GM04503 (cell line): ENCODE measurements at places on chromosomes 4 and X.

DNA sequence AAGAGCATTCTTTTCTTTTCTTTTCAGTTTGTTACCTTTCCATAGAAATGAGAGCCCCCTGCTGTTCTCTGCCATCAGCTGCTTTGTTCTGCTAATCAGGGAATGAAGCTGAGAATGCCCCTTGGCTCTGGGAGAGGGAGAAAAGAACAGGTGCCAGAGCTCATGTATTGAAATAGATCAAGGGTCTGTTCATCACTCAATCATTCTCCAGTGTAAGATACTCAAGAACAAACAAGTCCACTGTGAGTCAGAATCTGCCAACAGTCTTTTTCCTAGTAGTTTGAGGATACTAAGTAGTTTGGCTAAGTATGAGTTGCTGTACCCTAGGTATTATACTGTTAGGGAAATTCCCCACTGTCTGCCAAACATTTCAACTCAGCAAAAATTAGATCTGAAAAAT, 144.3 kb downstream of the RTL3 start:
- no peak for DNase-seq

GRCh38 chrX:139801397-139801813, 93.4 kb upstream of the MCF2 start:
- DNase-seq, result no peak

DNA sequence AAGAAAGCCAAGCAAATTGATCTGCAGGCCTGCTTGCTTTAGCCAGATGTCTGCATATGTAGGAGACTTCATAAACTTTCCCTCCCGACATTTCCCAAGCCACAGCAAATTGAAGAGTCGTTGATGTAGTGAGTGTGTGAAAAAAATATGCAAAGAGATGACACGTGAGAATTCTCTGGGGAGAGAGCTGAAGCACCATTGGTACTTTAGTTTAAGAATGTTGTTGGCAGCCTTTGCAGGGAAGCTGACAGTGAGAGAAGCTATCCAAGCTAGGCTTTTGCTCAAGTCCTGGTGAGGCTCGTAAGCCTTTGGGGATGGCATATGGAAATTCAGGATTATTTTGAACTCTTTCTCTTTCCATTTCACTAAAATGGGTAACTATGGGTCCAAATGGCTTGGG, 87.5 kb downstream of the GLRA2 start:
- peak; percentile 78 for DNase-seq

GRCh38 chr4:99783940-99784339, 32.7 kb upstream of the DAPP1 start:
- DNase-seq, result no peak

GRCh38 chr4:159543831-159544230, 441.0 kb downstream of the RAPGEF2 start:
- DNase-seq, result no peak

- no peak for DNase-seq
These were observed 53.9 kb upstream of the ZNF157 start for GRCh38 chrX:47316276-47317025.

DNA sequence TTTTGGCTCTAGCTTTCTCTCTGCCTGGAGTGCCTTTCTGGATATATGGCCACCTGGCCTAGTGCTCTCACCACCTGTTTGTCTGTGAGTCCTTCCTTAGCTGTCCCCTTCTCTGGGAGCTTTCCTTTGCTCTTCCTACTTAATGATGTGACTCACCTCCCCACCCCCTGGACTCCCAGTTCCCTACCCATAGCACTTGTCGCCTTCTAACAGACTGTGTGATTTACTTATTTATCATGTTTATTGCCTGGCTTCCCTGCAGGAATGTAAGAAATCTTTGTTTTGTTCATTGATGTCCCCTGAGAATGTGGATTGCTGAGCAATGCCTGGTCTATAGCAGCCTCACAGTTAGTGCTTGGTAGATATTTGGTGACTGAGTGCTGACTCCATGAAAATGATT, 18.9 kb downstream of the ADD1 start:
- DNase-seq, result peak; percentile 78
